Right atrium auricular region (tissue), 2 donors: ENCODE measurements at places on chromosomes 1 and 21. TPM values are rescaled to one million over a fixed set of nuclear protein-coding genes. Genes with fewer than 3 reads are reported as not detected.

The MNDA gene
- 2.3 TPM for total RNA-seq

The RIIAD1 gene
- not detected for total RNA-seq

DNA sequence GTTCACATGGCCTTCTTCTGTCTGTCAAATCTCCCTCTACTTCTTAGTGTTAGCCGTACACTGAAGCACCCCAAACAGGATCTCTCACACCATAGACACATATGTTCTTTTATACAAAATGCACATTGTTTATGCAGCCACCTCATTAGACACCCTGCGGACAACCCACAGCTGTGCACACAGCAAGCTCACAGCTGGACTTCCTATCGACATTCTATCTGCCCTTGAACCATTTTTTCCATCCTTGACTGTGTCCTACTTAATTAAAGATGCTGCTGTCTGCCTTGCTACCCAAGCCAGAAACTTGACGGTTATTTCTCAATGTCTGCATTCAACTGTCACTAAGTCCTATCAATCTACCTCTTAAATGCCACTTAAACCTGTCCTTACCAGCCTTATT, 3.2 kb upstream of the ZBTB21 start:
- no peak for DNase-seq

GRCh38 chr1:226121587-226122400, 59.3 kb downstream of the H3-3A start:
- no peak for DNase-seq

GRCh38 chr1:30852026-30852425, 56.5 kb downstream of the SDC3 start:
- DNase-seq, result peak; percentile 81

The DYRK3 gene
- 16.5 TPM for total RNA-seq
